Activated T-cell treated with anti-CD3 and anti-CD28 coated beads, Interleukin-2, amount 50 U/mL, for 4 hours (primary cell): ENCODE measurements at places on chromosomes 1 and 21. TPM values are rescaled to one million over a fixed set of nuclear protein-coding genes. Genes with fewer than 3 reads are reported as not detected.
A peak's percentile ranks its signal among the peaks of the same experiment; 100 is the strongest.

The DDX20 gene
- 22.0 TPM for total RNA-seq

DNA sequence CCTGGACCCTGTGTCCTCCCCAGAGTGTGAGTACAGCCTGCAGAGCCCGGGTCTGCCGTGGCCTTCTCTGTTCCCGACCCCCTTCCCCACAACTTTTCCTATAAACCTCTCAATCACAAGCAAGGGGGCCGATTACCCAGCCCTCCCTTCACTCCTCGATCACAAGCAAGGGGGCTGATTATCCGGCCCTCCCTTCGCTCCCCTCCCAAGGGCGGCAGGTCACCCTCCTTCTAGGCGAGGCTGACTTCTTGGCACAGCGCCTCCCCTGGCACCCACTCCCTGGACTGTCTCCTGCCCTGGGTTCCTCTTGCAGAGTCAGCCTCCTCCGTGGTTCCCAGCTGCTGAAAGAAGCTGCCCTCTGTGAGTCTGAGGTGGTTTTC is 12.3 kb upstream of the LDLRAP1 start:
- no peak for DNase-seq

GRCh38 chr1:230701895-230702768 is 11.8 kb downstream of the AGT start:
- no peak for DNase-seq

DNA sequence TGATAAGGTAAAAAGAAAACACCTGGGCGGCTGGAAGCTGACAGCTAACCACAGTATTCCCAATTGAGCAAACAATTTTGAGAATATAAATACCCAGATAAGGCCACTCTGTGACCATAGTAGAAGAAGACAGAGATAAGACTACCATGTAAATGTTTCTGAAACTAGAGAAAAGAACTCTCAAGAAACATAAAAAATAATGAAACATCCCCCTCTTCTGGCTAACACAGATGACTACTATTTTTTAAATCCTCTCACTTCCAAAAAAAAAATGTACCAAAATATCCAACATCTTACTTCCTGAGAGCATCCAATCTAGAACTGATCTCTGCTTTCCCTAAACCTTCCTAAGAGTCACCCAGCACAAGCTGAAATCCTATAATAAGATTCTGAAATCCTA is 125.9 kb downstream of the HFM1 start:
- no peak for DNase-seq

The ANKRD65 gene
- total RNA-seq, result 0.15 TPM

GRCh38 chr1:91500756-91501522 is at the start of gene CDC7:
CDC7 (plus strand) TSS chr1:91500851; CDS start chr1:91501717, 866 bp downstream.
- DNase-seq, result peak; percentile 83

DNA sequence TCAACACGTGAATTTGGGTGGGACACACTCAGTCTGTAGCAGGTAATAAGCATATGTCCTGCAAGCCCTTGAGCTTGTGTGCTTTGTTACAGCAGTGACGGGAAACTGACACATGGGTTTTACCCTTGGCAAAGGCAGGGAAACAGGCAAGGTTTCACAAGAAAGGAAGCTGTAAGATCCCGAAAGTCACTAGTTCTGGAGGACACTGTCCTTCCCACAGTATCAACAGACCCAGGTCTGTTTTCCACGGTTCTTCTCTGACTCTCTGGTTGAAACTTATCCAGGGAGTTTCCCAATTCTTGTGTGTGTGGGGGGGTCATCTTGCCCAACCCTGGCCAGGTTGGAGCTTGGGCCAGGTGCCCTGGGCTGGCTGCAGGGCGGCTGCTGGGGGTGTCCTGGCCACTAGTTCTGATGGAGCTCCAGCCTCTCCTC is 29.3 kb upstream of the ZBTB21 start:
- no peak for DNase-seq

- DNase-seq, result peak; percentile 53
Measured at GRCh38 chr1:181021811-181022434, 747 bp downstream of the STX6 start.

DNA sequence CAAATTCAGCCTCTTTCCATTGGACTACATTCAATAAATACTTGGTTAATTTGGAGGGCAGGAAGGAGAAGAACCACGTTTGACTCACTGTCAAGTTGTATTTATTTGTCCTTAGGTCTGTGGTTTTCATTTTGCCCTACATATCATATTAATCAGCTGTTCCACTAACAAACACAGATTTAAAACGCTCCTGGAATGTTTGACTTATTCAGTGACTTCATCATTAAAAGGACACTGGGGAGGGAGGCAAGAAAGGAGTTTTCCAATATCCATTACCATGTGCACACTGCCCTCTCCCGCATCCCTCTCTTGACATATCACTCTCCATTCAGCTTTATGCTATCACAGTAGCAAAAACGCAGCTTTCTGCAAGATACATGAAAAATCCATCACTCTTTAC is 98.2 kb upstream of the C1orf87 start:
- DNase-seq, result no peak

The KRTAP26-1 gene
- total RNA-seq, result not detected

DNA sequence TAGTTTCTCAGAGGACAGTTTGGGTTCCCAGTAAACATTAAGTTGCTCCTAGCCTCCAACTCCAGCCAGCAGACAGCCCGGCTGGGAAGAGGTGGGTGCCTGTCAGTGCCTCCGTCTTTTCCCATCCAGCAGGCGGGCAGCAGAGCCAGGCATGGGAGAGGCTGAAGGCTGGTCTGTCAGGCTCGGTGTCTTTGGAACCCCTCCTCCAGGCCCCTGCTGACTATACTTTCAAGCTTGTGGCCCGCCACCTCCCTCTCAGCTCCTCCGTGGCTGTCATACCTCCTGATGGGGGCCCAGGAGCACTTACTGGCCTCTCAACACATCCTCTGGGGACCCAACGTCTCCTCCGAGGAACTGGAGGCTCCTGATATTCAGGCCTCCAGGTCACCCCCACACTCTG is 140.9 kb downstream of the ACTL8 start:
- DNase-seq, result no peak

The OPTC gene
- total RNA-seq, result not detected

The AKNAD1 gene
- not detected for total RNA-seq

- DNase-seq, result no peak
Measured at GRCh38 chr21:42479582-42479981, 16.4 kb downstream of the RSPH1 start.

DNA sequence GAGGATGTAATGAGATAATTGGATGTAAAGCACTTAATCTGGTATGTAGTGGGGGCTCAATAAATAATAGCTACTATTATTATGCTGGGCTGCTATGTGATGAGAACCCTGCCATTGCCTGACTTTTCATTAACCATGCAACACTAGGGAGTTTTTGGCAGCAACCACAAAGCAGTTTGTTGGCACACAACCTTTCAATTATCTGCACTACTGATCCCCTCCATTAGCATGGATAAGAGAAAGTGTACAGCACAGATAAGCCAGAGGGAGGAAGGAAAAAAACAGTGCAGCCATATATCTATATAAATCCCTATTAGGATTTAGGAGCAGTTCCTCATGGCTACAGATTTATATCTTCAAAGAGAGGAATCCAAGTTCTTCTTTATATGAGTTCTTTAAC is 498.5 kb downstream of the NUF2 start:
- DNase-seq, result no peak

DNA sequence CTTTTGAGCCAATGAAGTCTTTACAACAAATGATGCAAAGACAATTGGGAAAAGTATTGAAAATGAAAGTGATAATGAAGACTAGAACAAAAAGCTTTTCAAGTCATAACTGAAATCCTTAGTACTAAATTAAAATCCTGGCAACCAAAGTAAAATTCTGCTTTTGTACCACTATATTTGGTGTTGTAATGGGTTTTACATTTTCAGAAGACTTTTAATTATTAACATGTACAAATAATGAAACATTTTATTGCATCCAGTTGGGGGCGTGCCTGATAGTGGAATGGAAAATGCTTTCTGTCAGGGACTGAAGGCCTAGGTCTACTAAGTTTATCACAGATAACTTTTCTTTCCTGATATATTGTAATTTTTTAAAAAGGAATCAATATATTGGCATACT is 89.4 kb downstream of the SDCCAG8 start:
- no peak for DNase-seq

GRCh38 chr1:90143591-90143990 is 148.7 kb downstream of the ZNF326 start:
- DNase-seq, result no peak

DNA sequence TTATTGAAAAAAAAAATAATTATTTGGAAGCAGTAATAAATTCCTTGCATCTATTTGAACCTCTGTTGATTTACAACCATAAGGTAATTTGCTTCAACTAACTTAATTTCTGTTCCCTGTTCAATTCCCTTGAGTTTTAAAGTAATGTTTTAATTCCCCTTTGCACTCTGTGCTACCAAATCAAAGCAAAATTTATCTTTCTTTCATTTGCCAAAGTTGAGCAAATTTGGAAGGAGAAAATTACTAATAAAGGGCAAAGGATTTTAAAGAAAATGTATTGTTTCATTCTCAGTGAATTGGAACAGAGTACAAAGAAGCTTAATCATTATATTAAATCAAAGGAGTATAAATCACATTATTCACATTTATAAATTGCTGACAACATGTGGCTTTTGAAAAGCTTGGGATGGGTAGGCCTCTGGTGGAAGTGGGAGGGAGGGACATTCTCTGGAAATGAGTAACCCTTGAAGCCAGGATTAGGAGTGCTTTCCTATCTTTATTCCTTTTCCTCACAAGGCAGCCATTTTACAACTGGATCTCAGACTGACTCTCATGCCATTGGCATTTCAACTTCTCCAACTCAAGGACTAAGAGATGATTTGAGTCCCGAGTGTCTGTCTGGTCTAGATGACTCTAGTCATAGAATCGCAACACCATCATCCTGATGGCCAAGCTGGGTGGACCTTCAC is 331.6 kb upstream of the DUSP10 start:
- DNase-seq, result no peak

DNA sequence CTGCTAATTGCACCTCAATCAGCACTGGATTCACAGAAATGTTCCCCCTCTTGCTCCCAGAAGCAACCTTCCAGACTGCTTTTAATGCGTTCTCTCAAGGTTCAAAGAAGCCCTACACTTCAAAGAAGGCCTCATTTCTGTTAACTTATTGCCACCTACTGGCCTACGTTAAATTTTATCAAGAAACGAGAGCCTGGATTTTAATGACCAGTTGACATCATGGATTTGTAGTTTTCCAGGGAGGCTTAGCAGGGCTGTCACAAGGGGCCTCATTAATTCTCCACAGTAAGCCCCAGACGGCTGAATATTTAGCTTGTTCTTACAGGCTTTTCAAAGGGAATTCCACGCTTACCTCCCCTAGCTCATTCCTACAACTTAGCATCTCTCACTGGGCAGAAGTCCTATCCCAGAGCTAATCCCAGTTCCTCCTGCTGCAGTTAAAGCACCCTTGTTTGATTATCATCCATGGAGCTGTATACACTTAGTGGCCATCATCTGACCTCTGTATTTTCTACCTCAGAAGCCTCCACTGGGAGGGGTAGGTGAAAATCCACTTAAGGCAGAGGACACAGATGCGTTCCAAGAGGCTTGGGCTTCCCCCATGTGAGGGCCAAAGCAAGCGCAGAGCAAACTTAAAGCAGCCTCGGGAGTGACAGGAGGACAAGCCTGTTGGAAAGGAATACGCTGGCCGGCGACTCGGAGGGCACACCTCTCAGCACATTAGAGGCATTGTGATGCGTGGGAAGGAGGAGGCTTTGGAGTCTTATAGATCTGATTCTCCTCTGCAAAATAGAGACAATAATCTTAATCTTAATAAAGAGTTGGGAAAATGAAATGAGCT is 32.2 kb upstream of the CYP4X1 start:
- no peak for DNase-seq

DNA sequence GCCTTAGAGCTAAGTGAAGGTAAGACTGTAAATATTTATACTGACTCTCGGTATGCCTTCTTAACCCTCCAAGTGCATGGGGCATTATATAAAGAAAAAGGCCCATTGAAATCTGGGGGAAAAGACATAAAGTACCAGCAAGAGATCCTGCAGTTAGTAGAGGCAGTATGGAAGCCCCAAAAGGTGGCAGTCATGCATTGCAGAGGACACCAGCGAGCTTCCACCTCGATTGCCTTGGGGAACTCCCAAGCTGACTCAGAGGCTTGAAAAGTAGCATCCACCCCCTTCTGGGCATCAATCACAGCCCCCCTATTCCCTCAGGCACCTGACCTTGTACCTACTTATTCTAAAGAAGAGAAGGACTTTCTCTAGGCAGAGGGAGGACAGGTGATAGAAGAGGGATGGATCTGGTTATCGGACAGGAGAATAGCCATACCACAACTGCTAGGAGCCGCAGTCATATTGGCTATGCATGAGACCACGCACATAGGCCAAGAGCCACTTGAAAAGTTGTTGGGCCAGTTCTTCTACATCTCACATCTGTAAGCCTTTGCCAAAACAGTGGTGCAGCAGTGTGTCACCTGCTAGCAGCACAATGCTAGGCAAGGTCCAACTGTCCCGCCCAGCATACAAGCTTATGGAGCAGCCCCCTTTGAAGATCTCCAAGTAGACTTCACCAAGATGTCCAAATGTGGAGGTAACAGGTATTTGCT is 19.4 kb downstream of the PLA2G2F start:
- DNase-seq, result no peak

The CCDC181 gene
- total RNA-seq, result 0.43 TPM

The B4GALT2 gene
- 32.1 TPM for total RNA-seq

DNA sequence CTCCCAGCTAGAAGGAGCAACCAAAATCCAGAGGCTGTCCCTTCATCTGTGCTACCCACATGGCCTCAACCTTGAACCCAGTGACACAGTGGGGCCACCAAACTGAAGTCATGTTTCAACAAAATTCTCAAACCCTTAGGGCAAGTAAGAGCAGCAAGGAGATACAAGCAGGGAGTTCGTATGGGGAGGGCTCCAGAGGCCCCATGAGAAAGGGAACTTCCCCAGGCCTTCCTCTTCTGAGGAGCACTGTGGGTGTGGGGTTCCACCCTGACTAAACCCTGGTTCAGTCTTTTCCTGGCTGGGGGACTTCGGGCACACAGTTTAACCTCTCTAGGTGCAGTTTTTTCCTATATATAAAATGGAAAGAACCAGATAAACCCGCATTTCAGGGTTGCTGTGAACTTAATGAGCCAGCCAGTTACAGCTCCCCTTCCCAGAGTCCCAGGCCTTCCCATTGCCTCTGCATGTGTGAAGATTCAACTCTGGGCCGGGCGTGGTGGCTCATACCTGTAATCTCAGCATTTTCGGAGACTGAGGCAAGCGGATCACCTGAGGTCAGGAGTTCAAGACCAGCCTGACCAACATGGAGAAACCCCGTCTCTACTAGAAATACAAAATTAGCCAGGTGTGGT is 8.0 kb upstream of the THEMIS2 start:
- DNase-seq, result no peak
